Activated CD8-positive, alpha-beta memory T cell treated with anti-CD3 and anti-CD28 coated beads, Interleukin-2, amount 10 ng/mL, durations not matched to agents 7 days and 5 days (primary cell): ENCODE measurements at places on chromosomes 2 and 18. TPM values are rescaled to one million over a fixed set of nuclear protein-coding genes. Genes with fewer than 3 reads are reported as not detected.

DNA sequence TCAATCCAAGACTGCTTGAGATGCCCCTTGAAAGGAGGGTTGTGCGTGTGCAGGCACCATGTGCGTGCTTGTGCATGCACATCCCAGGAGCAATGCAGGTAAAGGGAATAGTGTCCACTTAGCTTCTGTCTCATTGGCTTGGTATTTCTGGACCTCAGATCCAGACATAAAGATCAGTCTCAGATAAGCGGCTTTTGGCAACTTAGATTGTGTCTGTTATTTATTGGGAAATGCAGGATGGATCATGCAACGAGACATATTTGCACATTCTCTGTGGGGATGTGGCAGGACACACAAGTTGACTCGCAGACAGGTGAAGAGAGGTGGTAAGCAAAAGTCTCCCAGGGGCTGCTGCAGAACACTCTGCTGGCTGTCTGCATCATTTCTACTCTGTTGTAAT is 67.9 kb downstream of the SETBP1 start:
- DNase-seq, result no peak

DNA sequence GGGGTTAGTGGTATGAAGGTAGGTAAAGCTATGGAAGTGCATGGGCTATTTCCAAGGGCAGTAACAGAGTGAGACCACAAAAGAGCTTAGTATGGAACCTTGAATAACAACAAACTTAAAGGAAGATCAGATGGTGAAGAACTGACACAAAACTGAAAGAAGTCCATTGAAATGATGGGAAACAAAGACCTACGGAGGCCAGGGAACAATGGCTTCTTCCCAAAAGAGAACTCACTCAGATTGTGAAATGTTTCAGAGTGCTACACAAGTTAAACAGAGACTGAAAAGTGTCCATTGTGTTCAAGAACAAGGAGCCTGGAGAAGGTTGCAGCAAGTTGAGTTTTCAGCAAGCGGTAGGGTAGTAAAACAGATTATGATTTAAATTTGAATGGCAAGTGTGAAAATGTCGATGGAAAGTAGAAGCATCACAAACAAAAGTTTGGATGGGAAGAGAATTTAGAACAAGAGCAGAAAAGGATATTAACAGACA is 700.0 kb upstream of the NXPH2 start:
- no peak for DNase-seq

GRCh38 chr2:34388446-34388845 is 789.3 kb upstream of the FAM98A start:
- no peak for DNase-seq

The ZSWIM2 gene
- not detected for total RNA-seq

The COX5B gene
- total RNA-seq, result 236 TPM

The COMMD1 gene
- 33.0 TPM for total RNA-seq

The POTEJ gene
- total RNA-seq, result not detected
